GM23338 (cell line): ENCODE measurements at places on chromosomes 4 and X.

DNA sequence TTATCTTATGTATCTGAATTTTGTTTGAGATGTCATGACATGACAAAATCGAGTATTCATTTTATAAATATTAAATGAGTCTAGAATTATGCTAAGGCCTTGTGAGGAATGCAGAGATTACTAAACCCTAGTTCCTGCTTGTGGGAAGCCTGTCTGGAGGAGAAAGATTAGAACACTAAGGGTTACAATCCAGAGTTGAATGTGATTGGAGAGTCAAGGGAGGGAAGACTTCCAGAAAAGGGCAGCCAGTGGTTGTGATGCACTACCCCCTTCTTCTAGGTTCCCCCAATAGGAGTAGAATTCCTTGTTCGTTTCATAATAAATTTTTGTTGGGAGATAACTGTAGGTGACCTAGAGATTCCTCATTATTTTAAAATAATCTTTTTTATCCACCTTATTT lies 141.1 kb downstream of the AFF1 start:
- peak; percentile 21 for DNase-seq

DNA sequence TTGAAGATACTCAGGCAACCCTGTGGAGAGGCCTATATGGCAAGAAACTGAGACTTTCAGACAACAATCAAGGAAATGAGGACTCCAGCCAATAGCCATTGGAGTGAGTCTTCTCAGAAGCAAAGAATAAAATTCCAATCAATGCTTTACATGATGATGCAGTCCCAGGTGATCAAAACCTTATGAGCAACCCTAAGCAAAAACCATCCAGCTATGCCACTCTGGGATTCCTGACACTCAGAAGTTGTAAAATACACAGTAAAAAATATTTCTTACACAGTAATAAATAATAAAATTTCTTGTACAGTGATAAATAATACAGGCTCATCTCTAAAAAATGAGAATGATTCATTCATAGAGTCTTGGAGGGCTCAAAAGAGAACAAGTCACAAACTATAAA lies 150.6 kb downstream of the IL15 start:
- DNase-seq, result no peak

- DNase-seq, result no peak
Measured at GRCh38 chr4:43251841-43252240, 359.3 kb downstream of the GRXCR1 start.

GRCh38 chr4:28402751-28403150 lies 1542.1 kb downstream of the STIM2 start:
- no peak for DNase-seq

GRCh38 chr4:76527666-76528065 lies 92.6 kb downstream of the SHROOM3 start:
- DNase-seq, result no peak

GRCh38 chrX:150268839-150269355 lies 94.2 kb upstream of the MAMLD1 start:
- DNase-seq, result no peak

DNA sequence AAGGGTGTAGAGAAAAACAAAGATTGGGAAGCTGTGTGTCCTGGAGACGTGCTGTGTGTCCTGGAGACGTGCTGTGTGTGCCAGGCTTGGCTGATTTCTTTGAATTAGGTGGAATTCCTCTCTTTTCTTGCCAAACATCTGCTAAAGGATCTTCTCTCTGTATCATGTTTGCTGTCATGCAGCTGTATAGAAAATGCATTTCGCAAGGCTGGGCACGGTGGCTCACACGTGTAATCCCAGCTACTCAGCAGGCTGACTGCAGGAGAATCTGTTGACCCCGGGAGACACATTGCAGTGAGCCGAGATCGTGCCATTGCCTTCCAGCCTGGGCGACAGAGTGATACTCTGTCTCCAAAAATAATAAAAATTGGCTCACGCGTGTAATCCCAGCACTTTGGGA lies 187.0 kb downstream of the CRLF2 start:
- no peak for DNase-seq
